ENCODE measurements at places on chromosomes 12 and 14. TPM values are rescaled to one million over a fixed set of nuclear protein-coding genes. Genes with fewer than 3 reads are reported as not detected.

KLRD1 gene
- total RNA-seq = 1.1 TPM

DNA sequence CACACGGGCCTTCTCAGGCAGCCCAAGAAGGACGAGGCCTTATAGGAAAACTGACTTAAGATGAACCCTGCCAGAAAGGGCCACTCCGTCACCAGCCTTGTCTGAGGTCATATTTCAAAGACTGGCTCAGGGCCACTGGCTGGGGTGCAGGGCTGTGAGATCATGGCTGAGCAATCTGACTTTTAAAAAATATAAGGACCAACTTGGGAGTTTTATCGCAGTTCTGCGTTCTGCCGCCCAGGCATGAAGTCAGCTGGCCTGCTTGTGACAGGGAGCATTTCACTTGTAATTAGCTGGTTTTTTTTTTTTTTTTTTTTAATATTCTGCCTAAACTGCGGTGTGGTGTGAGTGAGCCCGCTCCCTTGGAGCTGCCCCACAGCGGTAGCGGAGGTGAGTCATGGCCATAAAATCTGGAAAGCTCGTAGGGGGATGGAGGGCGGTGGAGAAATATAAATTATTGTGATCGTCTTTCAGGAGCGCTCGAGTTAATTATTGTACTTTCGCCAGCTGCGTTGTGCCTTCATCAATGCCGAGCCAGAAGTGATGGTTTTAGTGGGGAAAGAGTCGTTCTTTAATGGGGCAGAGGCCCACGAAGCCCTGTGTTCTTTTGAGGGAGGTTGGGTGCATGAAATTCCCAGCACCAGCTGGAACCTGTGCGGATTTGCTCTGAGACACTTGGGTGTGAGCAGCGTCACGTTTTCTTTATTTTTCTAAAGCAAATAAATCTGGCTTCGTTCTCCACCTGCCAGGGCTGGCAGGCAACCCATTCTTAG lies 231.9 kb downstream of the C12orf75 start:
- DNase-seq = no peak

C1QL4 gene
- not detected for total RNA-seq

DNA sequence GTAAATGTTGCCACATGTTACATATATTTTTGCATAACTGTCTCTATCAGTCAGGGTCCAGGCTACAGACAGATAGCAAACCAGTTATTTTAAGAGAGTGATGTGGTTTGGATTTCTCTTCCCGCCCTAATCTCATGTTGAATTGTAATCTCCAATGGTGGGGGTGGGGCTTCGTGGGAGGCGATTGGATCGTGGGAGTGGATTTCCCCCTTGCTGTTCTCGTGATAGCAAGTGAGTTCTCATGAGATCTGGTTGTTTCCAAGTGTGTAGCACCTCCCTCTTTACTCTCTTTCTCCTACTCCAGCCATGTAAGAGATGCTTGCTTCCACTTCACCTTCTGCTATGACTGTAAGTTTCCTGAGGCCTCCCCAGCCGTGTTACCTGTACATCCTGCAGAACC lies 704.2 kb upstream of the TBX3 start:
- no peak for DNase-seq

DNA sequence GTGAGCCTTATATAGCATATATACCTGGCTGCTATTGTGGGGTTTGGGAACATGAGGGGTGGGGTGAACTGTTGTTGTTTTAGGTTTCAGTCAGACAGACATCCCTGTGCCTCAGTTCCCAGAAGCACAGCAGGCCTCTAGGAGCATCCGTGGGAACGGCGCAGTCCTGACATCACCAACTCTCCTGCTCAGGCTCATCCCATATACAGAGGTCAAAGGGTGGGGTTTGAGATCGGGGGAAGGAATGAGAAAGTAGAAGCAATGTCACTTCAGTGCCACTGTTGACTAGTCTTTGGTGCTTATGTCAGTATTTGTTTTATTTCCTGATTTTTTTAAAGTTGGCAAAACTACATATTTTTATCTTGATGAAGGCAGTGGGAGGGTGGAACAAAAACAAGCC lies 43.1 kb upstream of the A2ML1 start:
- DNase-seq = no peak

- DNase-seq = no peak
These were observed 35.0 kb upstream of the KCNA1 start for GRCh38 chr12:4874671-4875070.

GRCh38 chr12:121250359-121250758 lies 40.4 kb downstream of the P2RX4 start:
- DNase-seq = no peak

GRCh38 chr12:108938247-108938924 lies 58.5 kb downstream of the DAO start:
- peak; percentile 24 for DNase-seq

- no peak for DNase-seq
These were observed 14.2 kb upstream of the RIOX1 start for GRCh38 chr14:73476451-73476931.

KRT71 gene
- total RNA-seq = not detected

DNA sequence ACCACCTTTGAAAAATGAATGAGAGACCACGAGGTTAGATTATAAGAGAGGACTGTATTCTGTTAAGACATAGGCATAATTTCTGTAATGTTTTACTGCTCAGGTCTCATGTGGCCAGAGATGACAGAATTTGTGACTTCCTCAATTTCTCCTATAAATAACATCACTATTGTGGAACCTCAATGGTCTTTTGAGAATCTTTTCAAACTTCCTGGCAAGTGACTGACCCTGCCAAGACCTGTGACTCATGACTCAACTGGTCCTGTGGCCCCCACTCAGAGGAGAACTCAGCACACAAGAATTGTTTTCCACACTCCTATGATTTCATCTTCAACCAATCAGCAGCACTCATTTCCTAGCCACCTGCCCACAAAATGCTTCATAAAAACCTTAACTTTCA lies 508.2 kb upstream of the ATP2B1 start:
- no peak for DNase-seq

- peak; percentile 87 for DNase-seq
These were observed at the start of gene MIPOL1 for GRCh38 chr14:37197421-37198272. MIPOL1 (plus strand) TSS chr14:37197937; CDS start chr14:37247889, 49,952 bp downstream.

GRCh38 chr14:54354096-54354495 lies 42.7 kb upstream of the CDKN3 start:
- DNase-seq = no peak

FKBP4 gene
- 36.5 TPM for total RNA-seq

GRCh38 chr14:55858604-55859003 lies 259.6 kb upstream of the PELI2 start:
- no peak for DNase-seq

- DNase-seq = no peak
These were observed 36.3 kb upstream of the NT5DC3 start for GRCh38 chr12:103877288-103877687.

P2RX2 gene
- not detected for total RNA-seq

DNA sequence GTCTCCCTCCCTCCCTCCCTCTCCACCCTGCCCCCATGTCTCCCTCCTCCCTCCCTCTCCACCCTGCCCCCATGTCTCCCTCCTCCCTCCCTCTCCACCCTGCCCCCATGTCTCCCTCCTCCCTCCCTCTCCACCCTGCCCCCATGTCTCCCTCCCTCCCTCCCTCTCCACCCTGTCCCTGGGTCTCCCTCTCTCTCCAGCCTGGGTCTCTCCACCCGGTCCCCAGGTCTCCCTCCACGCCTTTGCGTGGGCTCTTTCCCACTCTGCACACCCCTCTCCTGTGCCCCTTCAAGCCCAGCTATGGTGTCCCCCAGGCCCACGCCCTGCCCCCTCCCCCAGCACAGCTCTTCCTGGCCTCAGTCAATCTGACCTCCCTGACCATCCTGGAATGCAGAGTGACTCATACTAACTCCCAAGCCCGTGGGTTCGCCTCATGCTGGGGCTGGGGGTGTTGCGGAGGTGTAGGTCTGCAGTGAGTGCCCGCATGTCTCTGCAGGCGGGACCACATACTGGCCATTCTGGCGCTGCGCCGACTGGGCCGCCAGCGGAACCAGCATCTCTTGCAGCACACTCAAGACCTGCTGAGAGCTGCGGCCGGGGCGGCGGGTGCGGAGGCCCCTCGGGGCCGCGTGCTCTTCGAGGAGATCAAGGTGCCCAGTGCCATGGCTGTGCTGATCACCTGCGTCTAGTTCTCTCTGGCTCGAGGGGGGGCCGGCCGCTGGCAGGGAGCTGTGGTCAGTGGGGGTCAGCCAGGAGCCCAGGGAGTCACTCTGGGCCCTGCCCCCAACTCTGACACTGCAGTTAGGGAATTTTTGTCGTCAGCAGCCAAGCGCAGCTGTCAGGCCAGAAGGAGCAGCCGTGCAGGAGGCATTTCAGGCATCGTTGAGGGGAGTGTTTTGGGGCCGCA lies 13.5 kb upstream of the TNFAIP2 start:
- no peak for DNase-seq

ZFHX2 gene
- total RNA-seq = 1.3 TPM

- no peak for DNase-seq
These were observed at the start of gene MMP19 for GRCh38 chr12:55842681-55843429. MMP19 (minus strand) TSS chr12:55842936; CDS start chr12:55842830, 106 bp downstream.

GRCh38 chr14:59356312-59356711 lies 108.9 kb downstream of the GPR135 start:
- DNase-seq = no peak

DNA sequence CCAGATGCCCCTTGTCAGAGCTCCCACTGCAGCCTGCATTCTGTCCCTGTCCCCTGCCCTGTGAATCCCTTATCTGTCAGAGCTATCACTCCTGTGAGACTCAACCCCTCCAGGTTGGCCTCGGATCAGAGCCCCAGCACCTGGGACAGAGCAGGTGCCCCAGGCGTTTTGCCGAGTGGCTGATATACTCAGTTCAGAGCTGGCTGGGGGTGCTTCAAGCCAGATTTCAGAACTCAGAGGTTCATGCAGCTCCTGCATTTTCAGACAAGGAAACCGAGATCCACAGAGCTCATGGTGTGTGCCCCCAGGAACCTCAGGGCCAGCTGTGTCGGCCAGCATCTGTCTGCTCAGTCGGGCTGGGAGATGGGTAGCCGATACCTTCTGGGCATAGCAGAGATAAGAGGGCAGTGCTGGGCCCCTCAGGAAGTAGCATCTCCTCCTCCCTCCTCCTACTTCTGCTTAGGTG lies 228.0 kb upstream of the RTL1 start:
- DNase-seq = peak; percentile 51

DNA sequence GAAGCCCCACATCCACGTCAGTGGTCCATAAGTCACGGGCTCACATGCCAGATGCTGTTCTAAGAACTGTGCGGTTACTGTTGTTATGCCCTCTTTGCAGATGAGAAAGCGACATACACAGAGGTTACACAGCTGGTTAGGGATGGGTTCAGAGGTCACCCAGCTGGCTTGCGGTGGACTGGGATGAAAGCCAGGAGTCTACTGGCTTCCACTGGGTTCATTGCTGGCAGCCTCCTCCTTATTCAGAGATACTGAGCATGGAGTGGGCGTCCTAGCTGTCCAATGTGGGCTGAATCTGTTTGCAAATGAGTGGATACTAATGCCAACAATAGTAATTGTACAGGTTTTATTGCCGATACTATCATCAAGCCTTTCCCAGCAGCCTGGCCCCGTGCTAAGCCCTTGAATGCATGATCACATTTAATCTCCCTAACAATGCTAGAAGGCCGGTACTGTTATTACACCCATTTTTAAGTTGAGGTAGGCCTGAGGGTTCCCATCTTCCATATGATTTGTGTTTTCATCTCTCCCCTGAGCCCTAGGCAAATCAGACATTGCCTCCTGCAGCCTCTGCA lies 129.1 kb downstream of the PLXNC1 start:
- DNase-seq = no peak

SMCO2 gene
- total RNA-seq = 0.38 TPM

DBX2 gene
- 0.19 TPM for total RNA-seq

DNA sequence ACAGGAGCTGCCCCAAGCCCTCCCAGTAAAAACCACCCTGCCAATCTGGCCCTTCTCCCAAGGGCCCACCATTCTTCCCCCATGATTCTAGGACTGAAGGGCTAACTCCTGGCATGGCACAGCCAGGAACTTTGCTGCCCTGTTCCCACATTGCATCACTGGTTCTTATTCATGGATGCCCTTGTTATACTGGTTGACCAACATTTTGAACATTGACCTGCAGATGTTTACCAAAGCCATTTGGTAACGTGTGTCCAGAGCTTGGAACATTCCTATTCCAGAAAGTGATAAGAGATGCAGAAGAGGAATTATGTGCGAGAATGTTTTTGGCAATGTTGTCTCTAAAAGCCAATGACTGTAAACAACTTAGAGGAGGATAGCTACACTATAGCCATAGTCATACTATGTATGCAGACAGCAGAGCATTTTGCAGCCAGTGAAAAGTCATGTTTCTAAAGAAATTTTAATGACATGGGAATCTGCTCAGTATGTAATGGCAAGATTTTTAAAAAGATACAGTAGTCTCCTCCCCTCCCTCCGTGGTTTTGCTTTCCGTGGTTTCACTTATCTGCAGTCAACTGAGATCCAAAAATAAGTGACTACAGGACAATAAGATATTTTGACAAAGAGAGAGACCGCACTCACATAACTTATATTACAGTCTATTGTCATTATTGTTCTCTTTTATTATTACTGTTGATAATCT lies 108.8 kb downstream of the DAAM1 start:
- no peak for DNase-seq
